G401 (cell line): ENCODE measurements at places on chromosomes 12 and 14.

DNA sequence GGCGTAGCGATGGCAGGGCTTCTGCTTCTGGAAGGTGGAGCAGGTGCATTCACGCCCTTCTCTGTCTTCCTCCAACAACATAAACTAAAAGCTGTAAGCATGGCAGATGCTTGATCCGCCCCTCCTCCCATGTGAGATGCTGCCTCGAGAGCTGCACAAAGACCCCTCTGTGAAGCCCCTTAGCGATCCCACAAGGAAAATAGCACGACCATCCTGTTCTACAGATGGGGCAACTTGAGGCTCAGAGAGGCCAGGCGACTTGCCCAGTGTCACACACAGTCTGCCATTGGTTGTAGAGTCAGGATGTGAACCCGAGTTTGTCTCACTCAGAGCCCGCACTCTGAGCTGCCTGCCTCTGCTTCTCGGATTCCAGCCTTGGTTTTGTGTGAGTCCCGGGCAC, 144.4 kb downstream of the SCARB1 start:
- no peak for DNase-seq

DNA sequence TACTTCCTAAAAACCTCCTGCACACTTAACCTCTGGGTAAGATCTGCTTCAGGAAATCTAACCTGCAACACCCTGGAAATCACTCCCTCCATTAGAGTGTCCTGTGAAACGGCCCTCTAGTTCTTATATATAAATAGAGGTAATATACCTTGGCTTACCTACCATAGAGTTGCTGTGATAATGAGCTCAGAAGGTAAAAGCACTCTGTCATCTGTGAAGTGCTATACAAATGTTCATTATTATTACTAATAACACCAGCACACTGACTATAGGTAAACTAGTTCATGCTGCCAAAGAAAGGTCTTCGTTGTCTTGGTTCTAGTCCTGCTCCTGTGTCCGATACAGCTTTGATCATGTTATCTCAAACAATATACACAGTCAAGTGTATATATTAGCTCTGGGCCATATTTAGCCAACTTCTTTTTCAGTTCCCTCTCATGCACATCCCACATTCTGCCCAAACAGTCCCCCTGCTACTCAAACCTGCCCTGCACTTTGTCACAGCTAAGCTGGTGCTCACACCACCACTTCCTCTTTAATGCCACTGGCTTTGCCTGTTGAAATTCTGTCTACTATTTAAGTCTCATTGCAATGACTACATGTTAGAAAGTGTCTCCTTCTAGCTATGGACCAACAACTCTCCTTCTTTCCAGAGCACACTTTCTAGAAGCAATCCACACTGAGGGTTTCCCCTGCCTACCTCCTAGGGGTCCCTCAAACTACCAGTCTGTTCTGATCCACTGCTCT, 5.1 kb downstream of the E2F7 start:
- DNase-seq: no peak

- peak; percentile 19 for DNase-seq
Measured at GRCh38 chr12:56084958-56085543, 5.1 kb downstream of the ERBB3 start.

GRCh38 chr12:56098592-56098991, 5.8 kb upstream of the PA2G4 start:
- DNase-seq: no peak
